ENCODE measurements at places on chromosomes 7 and 10.

DNA sequence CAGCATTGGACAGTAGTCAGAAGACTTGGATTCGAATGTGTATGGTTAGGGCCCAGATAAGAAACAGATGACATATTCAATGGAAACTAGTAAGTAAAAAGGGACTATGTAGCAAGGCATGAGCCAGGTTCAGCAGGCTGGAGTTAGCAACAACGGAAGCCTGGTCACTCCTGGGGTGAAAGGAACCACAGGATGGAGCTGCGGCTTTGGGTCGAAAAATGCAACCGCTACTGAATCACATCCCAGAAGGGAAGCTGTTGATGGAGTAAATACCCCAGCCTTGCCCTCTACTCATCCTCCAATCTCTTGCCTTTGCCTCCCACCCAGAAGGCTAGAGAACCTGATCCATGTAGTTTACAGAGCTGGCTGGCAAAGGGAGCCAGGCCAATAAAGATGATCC lies 37.5 kb upstream of the EGR2 start:
- DNase-seq = no peak

DNA sequence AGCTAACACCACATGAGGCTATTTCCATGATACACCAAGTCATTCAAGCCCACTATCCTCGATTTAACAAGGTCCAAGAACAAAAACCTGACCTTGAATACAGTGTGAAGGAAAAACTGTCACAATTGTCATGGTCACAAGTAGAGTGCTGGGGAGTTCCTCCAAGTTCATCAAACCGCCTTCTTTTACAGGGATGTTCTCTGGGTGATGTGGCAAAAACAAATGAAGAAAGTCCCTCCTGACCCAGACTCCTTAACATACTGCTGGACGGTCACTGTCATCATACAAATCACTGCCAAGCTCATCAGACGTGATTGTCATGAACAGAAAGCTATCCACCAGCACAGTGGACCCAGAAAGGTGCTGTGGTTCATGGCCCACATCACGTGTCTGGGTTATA lies 28.9 kb downstream of the HIPK2 start:
- no peak for DNase-seq

DNA sequence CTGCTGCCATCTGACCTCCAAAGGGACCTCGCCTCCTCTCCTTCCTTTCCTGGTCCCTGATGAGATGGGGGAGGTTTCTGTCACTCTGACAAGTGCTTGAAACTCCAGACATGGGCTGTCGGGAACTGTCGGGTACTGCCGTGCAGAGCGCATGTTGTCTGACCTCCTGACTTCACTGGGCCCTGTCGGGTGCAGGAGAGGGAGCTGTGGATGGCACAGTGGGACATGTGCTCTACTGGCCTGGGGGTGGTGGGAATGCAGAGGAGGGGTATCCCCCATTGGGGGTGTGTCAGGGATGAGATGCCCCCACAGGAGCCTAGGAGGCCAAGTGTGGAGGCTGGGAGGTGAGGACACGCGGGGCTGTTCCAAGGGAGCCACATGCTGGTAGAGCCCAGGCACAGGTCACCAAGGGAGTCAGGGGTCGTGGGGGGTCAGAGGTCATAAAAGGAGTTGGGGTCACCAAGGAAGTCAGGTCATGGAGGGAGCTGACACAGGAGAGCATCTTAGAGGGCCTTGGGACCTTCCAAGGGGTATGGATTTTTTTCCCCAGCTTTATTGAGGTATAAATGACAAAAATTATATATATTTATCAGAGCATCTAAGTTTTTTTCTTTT lies 30.9 kb downstream of the TMEM120A start:
- no peak for DNase-seq

- DNase-seq = no peak
Observed at GRCh38 chr10:6390213-6390845, 187.6 kb downstream of the PFKFB3 start.

- no peak for DNase-seq
Observed at GRCh38 chr7:135238112-135238744, 4.6 kb downstream of the STRA8 start.

- no peak for DNase-seq
Observed at GRCh38 chr7:139851770-139852481, 22.9 kb downstream of the TBXAS1 start.

- no peak for DNase-seq
Observed at GRCh38 chr7:16300361-16300895, 120.9 kb downstream of the CRPPA start.

Data from progenitor cell of endocrine pancreas (in vitro differentiated cells).